Esophagus mucosa (tissue), 1 donor: ENCODE measurements at places on chromosomes 4 and X.

DNA sequence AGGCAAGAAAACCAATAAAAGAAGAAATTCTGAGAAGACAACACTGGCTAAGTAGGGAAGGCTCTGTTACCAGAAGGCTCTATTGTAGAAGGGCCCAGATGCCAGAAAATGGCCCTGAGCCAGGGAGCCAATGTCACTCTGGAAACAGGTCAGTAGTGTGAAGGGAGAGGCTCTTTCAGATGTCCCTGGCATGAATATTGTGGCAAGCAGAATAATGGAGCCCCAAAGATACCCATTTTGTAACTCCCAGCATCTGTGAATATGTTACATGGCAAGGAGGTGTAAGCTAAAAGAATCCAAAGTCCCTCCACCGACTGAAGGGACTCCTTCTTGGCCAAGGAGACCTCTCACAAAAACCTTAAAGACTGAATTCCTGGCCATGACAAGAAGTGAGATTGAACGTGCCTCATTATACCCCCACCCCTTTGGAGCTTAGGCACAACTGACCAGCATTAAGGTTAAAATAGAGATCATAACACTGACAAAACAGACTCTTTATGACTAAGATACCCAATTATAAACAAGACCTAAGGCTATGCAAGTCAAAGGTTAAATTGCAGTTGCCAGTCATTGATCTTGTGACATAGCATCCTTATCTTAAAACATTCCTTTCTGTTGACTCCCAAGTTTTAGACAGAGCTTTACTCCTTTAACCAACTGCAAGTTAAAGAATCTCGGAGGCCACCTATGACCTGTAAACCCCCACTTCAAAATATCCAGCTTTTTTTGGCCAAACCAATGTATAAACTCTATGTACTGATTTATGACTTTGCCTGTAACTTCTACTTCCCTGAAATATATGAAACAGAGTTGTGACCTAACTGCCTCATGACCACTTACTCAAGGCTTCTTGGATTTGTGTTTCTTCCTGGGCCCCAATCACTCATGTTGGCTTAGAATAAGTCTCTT is 42.2 kb upstream of the SMIM10 start:
- ATAC-seq, result no peak

- peak; percentile 81 for ATAC-seq
Measured at GRCh38 chr4:74056858-74057562, 18.5 kb upstream of the CXCL3 start.

GRCh38 chr4:145493166-145493565 is 11.5 kb downstream of the SMAD1 start:
- no peak for ATAC-seq

DNA sequence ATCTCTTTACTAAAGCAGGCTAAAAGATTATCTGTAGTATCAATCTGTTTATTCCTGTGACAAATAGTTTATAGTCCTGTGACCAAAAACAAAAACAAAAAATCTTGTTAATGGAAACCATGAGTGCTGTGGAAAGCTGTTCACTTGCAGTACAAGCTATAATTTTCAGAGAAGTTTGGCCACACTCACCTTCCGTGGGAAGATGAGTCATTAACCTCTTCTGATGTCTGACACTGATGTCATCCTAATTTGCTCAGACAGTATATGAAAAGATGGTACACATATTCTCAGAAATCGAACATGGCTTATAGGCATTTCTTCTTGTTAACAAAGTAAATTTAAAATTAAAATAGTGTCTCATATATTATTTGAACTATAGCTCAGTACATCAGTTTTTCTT is 19.9 kb upstream of the ENPP6 start:
- ATAC-seq, result no peak

DNA sequence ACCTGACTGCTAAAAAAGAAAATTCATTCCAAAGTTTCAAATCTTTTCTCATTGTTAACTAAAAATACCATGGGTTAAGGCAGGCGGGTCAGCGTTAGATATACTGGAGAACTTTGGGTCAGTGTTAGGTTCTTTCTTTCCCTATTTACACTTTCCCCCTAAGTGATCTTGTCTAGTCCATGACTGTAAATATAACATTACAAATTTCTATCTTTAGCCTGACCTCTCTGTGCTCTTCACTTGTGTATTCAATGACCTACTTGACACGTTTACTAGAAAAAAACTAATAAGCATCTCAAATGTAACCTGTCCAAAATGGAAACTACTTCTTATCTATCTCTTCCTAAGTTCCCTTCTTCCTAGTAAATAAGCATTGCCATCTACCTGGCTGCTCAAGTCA is 95.3 kb downstream of the JADE1 start:
- ATAC-seq, result no peak

DNA sequence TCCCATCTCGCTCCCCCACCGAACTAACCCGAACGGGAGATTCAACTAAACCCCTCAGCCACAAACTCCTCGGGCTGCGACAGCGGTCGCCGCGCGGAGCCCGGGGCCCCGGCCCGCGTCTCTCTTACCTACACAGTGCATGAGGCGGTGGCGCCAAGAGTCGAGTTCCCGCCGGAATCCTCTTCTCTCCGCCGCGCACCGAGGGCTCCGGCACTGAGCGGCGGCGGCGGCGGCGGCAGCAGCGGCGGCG is 160 bp downstream of the LCORL start:
- ATAC-seq, result no peak

DNA sequence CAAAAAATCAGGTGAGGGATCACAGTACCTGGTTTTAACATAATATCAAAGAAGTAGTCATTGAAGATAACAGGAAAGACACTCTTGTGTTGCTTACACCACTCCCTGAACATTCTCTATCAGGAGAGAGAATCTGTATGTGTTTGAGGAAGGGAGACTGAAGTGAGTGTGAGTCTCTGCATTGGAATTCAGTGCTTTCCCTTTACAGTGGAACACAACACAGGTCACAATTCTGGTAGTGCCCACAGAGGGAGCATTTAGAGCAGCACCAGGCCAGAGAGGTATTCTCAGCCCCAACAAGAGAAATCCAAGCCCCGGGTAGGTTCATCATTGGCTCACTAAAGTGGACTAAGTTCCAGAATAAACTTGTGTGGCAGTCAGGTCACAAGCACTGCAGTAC is 64.7 kb upstream of the UBQLN2 start:
- peak; percentile 53 for ATAC-seq

DNA sequence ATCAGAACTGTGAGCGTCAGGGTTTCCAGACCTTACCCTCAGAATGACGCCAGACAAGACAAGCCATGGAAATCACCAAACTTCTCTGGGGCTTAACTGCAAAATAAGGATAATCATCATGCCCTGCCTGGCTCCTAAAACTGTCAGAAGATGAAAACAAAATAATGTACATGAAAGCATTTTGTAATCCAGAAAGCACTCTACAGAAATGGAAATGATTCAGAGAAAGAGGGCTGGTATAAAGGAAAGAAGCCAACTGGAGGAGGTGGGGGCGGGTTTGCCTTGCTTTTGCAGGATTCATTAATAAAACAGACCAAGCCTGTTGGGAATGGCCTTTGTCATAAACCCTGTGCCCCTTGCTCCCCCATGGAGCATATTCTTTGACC is 47.3 kb downstream of the SEPSECS start:
- ATAC-seq, result no peak

DNA sequence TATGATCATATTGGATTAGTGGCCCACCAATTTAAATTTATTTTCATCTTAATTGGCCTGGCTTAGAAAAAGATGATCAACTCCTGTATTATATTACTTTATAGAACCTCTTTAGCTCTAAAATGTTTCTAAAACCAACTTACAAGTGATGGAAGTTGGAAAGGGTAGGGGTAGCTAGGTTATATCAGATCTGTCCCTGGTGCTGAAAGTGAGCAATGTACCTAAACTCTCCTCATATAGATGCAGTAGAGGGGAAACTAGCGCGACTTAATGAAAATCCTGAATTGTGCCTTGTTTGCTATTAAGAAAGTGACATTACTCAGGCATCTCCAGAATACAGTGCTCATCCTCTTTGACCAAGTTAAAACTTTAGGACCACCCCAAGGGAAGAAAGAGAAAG is 7.5 kb upstream of the PTCHD1 start:
- ATAC-seq, result no peak

DNA sequence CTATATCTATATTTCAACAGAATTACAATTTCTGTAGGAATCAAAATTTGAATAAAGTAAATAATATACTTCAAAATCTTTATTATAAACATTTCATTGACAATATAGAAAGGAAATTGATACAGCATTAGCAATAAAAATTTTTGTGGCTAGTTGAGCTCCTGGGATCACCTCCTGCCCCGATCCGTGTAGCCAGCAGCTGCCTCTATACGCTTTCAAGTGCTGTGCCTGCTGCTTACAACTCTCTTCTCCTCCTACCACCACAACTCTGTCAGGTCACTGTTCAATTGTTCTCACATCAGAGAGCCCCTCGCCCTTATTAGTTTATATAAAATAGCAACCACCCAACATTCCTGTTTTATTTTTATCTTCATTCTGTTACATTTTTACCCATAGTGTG is 27.6 kb downstream of the INPP4B start:
- ATAC-seq, result no peak

- no peak for ATAC-seq
Measured at GRCh38 chrX:817759-818300, 187.2 kb downstream of the SHOX start.

DNA sequence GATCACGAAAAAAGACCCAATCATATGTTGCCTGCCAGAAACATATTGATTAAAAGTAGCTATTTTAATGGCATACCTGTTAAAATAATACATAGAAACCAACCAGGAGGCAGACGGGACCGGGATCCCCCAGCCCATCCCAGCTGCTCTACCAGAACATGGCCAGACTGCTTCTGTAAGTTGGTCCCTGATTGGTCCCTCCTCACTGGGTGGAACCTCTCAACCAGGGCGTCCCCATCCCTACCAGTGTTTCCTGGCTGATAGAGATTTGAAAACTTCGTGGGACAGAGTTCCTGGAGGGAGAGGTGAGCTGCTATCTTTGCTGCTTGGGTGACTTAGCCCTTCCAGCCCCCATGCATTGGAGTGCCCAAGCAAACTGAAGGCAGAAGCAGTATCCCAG is 256.2 kb downstream of the TRAM1L1 start:
- ATAC-seq, result no peak

DNA sequence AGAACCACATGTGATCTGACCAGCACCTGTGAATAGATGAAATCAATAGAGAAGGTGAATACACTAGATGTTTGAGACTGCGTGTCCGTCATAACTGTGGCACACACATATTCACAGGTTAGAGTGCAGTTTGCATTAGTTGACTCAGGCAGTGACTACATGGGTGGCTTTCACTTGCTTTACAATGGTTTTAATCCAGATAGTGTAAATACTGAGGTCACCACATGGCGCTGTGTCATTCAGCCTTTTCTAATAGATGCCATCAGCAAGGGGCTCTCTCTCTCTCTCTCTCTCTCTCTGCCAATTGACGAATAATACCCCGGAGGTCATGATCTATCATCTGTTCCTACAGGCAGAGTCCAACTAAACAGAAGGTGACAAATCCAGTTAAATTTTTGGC is 30.7 kb upstream of the FGF13 start:
- ATAC-seq, result no peak

DNA sequence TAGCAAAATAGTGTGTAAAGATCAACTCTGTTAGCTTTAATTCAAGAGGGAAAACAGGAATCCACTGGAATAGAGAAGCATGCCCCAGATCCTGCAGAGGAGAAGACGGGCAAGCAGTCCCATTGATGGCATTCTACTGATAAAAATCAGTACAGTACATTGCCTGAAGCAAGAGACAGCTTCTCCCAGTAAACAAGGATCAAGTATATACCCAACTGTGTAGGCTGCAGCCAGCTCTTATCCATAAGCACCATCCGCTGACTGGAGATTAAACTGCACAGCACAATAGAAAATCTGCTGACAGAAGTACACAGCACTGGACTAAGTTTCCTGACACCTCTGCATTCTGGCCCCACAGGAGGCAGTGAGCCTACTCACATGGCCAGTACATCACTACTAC is 110.1 kb downstream of the COX18 start:
- no peak for ATAC-seq

DNA sequence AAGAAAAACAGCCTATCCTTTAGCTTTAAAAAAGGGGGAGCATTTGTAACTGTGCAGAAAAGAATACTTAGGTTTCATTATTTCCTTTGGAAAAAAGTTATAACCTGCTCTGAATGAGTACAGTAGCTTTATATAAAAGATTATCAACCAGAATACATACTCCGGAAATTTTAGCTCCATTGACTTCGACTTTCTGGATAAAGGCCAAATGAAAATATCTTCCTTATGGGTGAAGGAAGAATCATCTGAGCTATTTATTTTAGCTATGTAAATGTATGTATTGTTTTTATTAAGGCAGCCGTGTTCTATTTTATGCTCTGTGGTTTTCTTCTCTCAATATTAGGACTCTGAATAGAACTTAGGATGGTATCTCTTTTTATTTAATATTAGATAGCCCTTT is 69.0 kb upstream of the ETNPPL start:
- ATAC-seq, result no peak

DNA sequence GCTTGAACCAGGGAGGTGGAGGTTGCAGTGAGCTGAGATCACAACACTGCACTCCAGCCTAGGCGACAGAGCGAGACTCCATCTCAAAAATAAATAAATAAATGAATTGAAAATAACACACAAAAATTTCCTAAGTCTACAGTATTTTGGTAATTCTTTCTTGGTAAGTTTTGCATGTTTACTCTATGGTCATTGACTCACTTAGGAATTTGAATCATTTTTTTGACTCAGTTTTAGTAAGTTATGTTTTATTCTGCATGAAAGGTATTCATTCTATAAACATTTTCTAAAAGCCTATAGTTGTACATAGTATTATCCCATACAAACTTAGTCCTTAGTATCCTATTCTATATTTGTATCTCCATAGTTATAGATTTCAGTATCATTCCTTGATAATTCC is 772.9 kb upstream of the SLIT2 start:
- no peak for ATAC-seq

GRCh38 chr4:87053802-87054767 is 119.3 kb downstream of the AFF1 start:
- ATAC-seq, result no peak

- ATAC-seq, result peak; percentile 91
Measured at GRCh38 chr4:76897536-76898384, at the start of gene SOWAHB. SOWAHB (minus strand) TSS chr4:76898144; CDS start chr4:76897849, 295 bp downstream.

- peak; percentile 50 for ATAC-seq
Measured at GRCh38 chr4:69833251-69833650, 26.7 kb downstream of the SULT1E1 start.

GRCh38 chr4:130812117-130812765 is 1716.3 kb downstream of the C4orf33 start:
- no peak for ATAC-seq
